ENCODE measurements at places on chromosomes 7 and 10.
A peak's percentile ranks its signal among the peaks of the same experiment; 100 is the strongest.

GRCh38 chr7:22262538-22262937 lies 94.4 kb downstream of the RAPGEF5 start:
- no peak for DNase-seq

DNA sequence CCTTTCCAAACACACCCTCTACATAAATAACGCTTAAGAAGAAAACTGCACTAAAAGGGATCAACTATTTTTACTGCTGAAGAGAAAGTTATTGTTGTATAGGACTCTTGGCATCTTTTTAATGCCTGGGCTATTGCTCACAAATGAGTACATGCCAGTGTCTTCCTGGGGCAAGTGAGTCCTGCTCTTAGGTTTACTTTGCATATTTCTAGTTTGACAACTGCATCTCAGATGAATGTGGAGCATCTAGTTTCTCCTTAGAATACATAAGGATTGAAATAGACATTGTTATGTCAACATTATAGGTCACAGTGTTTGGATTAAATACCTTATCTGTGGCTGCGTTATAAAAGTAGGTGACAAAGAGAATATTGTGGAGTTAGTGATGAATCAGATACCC lies 44.5 kb downstream of the PSMC2 start:
- DNase-seq: no peak

- no peak for DNase-seq
Measured at GRCh38 chr7:21185653-21186265, 242.1 kb upstream of the SP4 start.

DNA sequence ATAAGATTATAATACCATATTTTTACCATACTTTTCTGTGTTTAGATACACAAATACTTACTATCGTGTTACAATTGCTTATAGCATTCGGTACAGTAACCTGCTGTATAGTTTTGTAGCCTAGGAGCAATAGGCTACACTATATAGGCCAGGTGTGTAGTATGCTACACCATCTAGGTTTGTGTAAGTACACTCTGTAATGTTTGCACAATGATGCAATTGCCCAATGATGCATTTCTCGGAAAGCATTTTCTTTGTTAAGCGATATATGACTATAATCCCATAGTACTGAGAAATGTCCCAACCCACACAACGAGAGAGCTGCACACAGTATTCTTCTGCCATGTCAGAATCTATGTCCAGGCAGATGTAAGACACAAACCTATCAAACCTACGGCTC lies 160.0 kb downstream of the NEBL start:
- DNase-seq: no peak

GRCh38 chr7:5237286-5237685 lies 45.5 kb upstream of the SLC29A4 start:
- peak; percentile 75 for DNase-seq
